Stomach (tissue), 19 donors: ENCODE measurements at places on chromosomes 6 and 20. TPM values are rescaled to one million over a fixed set of nuclear protein-coding genes. Genes with fewer than 3 reads are reported as not detected.

The SLC32A1 gene
- total RNA-seq = not detected

The OR2H2 gene
- not detected for total RNA-seq

The VSX1 gene
- total RNA-seq = not detected

The PSORS1C2 gene
- not detected for total RNA-seq

The SOX18 gene
- 2.9 TPM for total RNA-seq

The LPA gene
- not detected for total RNA-seq

The TAF4 gene
- 12.8 TPM for total RNA-seq

The NOTCH4 gene
- total RNA-seq = 15.4 TPM

The RSPH4A gene
- under 0.01 TPM for total RNA-seq

DNA sequence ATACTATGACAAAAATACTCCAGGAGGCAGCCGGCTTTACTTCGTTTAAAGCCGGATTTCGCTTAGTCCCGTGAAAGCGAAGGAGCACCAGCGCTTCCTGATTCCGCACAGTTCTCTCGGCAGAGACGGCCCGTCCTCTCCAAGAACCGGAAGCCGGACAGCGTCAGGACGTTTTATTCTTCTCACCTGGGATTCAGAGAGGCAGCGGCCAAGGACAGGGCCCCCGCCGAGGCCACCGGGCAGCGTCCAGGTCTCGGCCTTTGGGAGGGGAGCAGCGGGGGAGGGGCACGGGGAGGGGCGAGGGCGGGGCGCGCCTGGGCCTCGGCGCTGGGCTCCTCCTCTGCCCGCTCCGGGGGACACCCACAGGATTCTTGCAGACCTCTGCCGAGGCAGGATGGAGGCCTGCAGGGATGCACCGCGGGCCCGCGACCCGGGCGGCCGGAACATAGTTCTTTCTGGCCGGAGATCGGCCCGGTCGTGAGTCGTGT, 2.8 kb upstream of the DIDO1 start:
- peaks cover 9% of the 10 kb centered on the region for H3K36me3 ChIP-seq
- no peaks in the 10 kb centered on the region for H3K27me3 ChIP-seq
- H3K4me3 ChIP-seq = peak overlapping the region; percentile 48
- DNase-seq = peak; percentile 80
- H3K4me1 ChIP-seq = peaks cover 78% of the 10 kb centered on the region

- H3K27me3 ChIP-seq = no peaks in the 10 kb centered on the region
- no peak overlapping the region for H3K4me3 ChIP-seq
- no peaks in the 10 kb centered on the region for H3K4me1 ChIP-seq
- no peak overlapping the region for H3K27ac ChIP-seq
Observed at GRCh38 chr20:18397030-18397429, 69.8 kb downstream of the DZANK1 start.

DNA sequence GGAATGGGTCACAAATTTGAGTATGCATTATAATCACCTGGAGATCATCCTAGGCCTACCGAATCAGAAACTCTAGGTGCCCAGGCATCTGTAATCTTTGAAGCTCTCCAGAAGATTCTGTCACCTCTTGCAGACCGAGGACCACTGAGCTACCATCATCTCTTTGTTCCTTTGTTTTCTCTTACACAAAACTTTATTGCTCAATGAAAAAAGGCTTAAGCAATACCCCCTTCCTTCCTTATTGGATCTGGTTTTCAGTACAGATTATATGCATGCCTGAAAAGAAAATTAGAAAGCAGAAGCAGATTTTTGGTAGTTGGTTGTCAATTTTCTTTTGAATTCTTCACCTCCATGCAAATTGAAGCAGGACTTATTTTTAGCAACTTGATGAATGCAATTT, 31.3 kb downstream of the STX11 start:
- DNase-seq = no peak
- no peak overlapping the region for H3K27ac ChIP-seq
- no peaks in the 10 kb centered on the region for H3K27me3 ChIP-seq
- peaks cover 4% of the 10 kb centered on the region for H3K36me3 ChIP-seq

GRCh38 chr6:5506149-5506548, 244.8 kb downstream of the FARS2 start:
- H3K4me3 ChIP-seq = no peak overlapping the region
- H3K27ac ChIP-seq = no peak overlapping the region
- no peak for DNase-seq
- no peaks in the 10 kb centered on the region for H3K36me3 ChIP-seq

GRCh38 chr6:154481521-154482013, 28.9 kb downstream of the CNKSR3 start:
- no peaks in the 10 kb centered on the region for H3K27me3 ChIP-seq
- no peak overlapping the region for H3K27ac ChIP-seq
- H3K4me1 ChIP-seq = peaks cover 16% of the 10 kb centered on the region
- no peaks in the 10 kb centered on the region for H3K36me3 ChIP-seq
- DNase-seq = no peak
- no peak overlapping the region for H3K4me3 ChIP-seq

The ZNF343 gene
- total RNA-seq = 4.2 TPM

GRCh38 chr20:25274891-25275812, 27.3 kb downstream of the PYGB start:
- H3K27me3 ChIP-seq = no peaks in the 10 kb centered on the region
- DNase-seq = no peak
- H3K36me3 ChIP-seq = peaks cover 100% of the 10 kb centered on the region

GRCh38 chr6:7172649-7173048, 64.9 kb downstream of the RREB1 start:
- H3K36me3 ChIP-seq = peaks cover 6% of the 10 kb centered on the region
- H3K27me3 ChIP-seq = no peaks in the 10 kb centered on the region
- no peak overlapping the region for H3K4me3 ChIP-seq
- DNase-seq = no peak
- peaks cover 54% of the 10 kb centered on the region for H3K4me1 ChIP-seq
- no peak overlapping the region for H3K27ac ChIP-seq

DNA sequence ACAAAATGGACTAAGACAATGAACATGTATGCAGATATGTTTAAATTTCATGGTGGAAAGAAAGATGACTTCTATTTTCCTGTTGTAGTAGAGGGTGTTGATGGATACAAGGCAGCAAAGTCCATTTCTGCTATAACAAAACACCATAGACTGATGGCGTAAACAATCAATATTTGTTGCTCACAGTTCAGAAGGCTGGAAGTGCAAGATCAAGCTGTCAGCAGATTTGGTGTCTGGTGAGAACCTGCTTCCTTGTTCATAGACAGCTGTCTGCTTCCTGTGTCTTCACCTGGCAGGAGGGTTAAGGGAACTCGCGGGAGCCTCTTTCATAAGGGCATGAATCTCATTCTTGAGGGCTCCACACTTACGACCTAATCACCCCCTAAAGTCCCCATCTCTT, 83.0 kb upstream of the ELOVL5 start:
- no peak for DNase-seq
- H3K4me3 ChIP-seq = no peak overlapping the region
- H3K4me1 ChIP-seq = peaks cover 3% of the 10 kb centered on the region
- no peaks in the 10 kb centered on the region for H3K27me3 ChIP-seq
- no peaks in the 10 kb centered on the region for H3K36me3 ChIP-seq

The CCN6 gene
- total RNA-seq = not detected

DNA sequence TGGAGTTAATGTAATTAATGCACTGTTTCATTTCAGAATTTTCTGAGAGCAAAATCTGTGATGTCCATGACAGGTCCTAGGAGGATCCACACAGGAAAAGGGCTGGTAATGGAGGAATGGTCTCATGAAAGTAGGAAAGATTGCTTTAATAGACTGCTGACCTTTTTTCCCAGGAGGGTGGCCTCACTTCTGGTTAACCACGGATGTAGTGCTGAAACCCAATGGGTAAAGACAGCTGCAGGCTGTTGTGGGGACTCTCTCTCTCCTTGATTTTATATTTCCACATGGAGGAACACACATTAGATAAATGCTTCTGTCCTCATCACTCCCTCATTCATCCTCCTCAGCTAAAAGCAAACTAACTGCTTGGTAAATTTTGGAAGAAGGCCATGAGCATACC, 23.6 kb upstream of the RIPOR2 start:
- H3K27ac ChIP-seq = no peak overlapping the region
- no peak overlapping the region for H3K4me3 ChIP-seq
- no peak for DNase-seq

The PDRG1 gene
- total RNA-seq = 0.58 TPM

DNA sequence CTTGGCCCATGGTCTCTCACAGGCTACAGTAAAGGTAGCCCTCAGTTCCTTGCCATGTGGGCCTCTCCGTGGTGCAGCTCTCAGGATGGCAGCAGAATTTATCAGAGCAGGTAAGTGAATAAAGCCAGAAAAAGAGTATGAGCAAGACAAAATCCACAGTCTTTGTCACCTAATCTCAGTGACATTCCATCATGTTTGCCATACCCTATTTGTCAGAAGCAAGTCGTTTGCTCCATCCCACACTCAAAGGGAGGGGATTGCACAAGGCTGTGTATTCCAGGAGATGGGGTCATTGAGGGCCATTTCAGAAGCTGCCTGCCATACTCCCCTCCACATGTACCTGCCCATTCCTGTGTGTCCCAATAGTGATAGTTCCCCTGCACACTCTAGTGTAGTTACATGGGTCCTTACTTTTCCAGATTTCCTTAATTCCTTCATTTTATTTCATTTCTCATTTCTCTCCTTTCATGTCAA, 24.2 kb downstream of the ISM1 start:
- DNase-seq = no peak
- no peaks in the 10 kb centered on the region for H3K27me3 ChIP-seq
- no peaks in the 10 kb centered on the region for H3K4me1 ChIP-seq
- H3K27ac ChIP-seq = no peak overlapping the region

DNA sequence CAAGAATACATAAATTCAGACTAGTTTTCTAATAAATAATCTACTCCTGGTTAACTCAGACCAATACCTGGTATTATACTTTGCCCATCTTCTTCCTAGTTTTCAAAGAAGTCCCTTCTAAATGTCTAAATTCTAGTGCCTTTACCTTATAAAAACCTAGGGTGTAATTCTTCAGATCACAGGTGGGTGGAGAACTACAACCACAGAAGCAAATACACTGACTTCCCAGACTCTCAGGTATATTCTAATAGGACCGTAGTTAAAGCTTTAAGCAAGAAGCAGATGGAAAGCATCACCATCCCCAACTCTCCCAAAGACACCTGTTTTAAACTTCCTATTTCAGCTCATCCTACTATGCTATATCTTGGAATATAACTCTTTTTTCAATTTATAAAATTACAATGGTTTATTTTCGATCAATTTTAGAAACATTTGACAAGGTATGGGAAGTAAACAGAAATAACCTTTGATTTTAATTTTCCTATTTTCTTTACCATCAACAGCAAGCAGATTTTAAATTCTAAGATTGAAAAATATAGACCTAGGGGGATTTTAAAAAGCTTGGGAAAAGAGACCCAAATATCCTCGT, 15.8 kb downstream of the MAN1A1 start:
- no peaks in the 10 kb centered on the region for H3K27me3 ChIP-seq
- no peaks in the 10 kb centered on the region for H3K36me3 ChIP-seq
- no peak overlapping the region for H3K27ac ChIP-seq
- DNase-seq = peak; percentile 60
- H3K4me3 ChIP-seq = no peak overlapping the region

The SLC17A1 gene
- not detected for total RNA-seq

The MPIG6B gene
- not detected for total RNA-seq

The PERP gene
- 12.8 TPM for total RNA-seq

GRCh38 chr20:51309128-51309527, 233.4 kb downstream of the NFATC2 start:
- DNase-seq = no peak
- H3K4me3 ChIP-seq = no peak overlapping the region
- H3K27me3 ChIP-seq = no peaks in the 10 kb centered on the region

DNA sequence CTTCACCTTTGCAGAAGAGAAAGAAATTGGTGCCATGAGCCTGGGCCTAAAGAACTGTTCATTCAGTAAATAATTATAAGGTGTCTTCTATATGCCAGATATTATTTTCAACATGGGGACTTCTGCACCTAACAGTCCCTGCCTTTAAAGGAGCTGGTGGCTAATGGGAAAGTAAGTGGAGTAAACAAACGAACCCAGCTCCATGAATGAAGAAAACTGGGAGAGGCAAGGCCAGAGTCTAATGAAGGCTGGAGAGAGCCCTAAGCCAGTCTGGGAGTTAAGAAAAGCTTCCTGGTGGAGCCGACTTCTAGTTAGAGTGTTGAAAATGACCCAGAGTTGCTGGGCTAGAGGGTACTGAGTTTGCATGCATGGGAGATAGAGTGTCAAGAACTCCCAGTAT, 24.2 kb upstream of the EFHC1 start:
- no peaks in the 10 kb centered on the region for H3K27me3 ChIP-seq
- H3K4me3 ChIP-seq = no peak overlapping the region
- H3K4me1 ChIP-seq = peaks cover 41% of the 10 kb centered on the region
- peak; percentile 49 for DNase-seq
- no peaks in the 10 kb centered on the region for H3K36me3 ChIP-seq
- no peak overlapping the region for H3K27ac ChIP-seq

DNA sequence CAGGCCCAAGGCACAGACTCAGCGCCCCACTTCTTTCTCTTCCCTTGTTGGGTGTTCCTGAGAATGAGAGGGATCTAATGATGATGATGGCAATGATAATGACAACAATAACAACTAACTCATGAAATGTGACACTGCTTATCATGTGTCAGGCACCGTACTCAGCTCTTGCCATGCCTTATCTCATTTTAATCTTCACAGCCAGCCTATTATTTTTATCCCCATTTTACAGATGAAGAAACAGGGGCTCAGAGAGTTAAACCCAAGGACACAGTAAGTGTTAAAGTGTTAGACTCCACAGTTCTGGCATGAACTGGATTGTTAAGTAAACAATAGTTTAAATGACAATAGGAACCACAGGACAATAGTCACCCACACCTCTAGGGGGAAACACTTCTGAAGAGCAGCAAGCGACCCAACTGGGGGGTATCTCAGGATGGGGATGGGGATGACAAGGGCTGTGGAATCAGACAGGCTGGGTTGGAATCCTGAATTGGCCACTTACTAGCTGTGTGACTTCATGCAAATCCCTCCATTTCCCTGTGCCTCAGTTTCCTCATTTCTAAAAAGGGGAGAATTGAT, 12.5 kb downstream of the RSPH9 start:
- H3K4me3 ChIP-seq = no peak overlapping the region
- no peaks in the 10 kb centered on the region for H3K4me1 ChIP-seq
- H3K27me3 ChIP-seq = no peaks in the 10 kb centered on the region
- no peaks in the 10 kb centered on the region for H3K36me3 ChIP-seq

The EYA2 gene
- total RNA-seq = 3.2 TPM

DNA sequence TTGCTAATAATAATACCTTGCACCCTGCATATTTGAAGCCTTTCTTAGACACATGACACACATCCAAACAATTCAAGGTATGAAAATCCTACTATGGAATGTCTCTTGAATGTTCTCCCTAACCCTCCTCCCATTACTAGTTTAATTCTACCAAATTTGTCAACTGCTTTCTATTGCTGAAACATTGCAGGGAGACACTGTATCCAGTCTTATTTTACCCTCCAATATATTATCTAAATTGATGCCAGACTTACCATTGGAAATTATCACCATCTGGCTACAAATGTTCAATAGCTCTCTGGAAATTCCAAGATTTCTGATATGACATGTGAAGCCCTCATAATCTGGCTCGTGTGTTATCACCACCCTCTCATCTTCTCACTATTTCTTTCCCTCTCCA, 1027.3 kb upstream of the CITED2 start:
- no peaks in the 10 kb centered on the region for H3K27me3 ChIP-seq
- H3K36me3 ChIP-seq = no peaks in the 10 kb centered on the region
- no peak overlapping the region for H3K4me3 ChIP-seq
- DNase-seq = no peak
- H3K27ac ChIP-seq = no peak overlapping the region
